ENCODE measurements at places on chromosomes 2 and 18.

GRCh38 chr2:164797627-164798026 lies 44.0 kb downstream of the COBLL1 start:
- DNase-seq = no peak

DNA sequence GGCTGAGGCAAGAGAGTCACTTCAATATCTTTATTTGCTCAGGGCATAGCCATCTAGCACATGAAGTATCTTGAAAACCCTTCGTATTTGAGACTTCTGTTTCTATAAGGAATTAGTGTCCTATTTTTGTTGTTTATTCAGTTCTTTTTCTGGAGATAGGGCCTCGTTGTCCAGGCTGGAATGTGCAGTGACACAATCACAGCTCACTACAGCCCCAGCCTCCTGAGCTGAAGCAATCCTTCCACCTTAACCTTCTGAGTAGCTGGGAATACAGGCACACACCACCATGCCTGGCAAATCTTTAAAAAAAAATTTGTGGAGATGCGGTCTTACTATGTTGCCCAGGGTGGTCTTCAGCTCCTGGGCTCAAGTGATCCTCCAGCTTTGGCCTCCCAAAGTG lies 50.6 kb downstream of the PSMD14 start:
- no peak for DNase-seq

GRCh38 chr2:70703900-70704549 lies 64.0 kb downstream of the ADD2 start:
- no peak for DNase-seq

DNA sequence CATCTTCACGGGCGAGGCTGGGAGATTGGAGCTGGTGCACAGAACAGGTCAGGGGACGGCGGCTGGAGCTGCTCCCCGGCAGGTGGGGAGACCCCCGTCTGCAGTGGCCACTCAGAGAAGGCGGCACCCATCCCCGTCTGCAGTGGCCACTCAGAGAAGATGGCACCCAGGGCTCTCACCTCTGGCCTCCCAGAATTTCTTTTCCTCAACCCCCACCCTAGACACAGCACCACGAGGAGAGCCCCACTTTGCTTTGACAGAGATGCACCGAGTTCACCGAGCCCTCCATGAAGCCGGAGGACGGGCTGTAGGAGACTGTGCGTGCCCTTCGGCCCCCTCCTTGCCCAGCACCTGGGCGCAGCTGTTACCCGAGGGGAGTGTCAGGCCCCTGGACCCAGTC lies 201.6 kb upstream of the SALL3 start:
- DNase-seq = no peak

GRCh38 chr2:154193246-154193645 lies 321.5 kb downstream of the GALNT13 start:
- no peak for DNase-seq

DNA sequence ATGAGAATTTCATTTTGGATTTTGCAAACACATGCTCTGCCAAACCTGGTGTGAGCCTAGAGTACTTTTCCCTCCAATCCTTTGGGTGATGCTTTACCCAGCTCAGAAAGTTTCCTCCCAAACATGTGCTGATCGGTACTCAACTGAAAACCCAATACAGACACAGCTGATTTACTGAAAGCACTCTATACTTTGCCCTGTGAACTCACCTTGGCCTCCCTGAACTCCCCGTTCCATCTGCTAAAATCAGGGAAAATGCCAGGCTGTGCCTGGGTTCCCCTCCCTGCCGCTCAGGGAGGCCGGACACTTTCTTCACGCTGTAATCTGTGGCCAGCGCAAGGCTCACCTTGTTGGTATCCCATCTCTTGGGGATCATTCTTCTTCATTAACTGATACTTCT lies 391.2 kb downstream of the CBLN2 start:
- DNase-seq = no peak

DNA sequence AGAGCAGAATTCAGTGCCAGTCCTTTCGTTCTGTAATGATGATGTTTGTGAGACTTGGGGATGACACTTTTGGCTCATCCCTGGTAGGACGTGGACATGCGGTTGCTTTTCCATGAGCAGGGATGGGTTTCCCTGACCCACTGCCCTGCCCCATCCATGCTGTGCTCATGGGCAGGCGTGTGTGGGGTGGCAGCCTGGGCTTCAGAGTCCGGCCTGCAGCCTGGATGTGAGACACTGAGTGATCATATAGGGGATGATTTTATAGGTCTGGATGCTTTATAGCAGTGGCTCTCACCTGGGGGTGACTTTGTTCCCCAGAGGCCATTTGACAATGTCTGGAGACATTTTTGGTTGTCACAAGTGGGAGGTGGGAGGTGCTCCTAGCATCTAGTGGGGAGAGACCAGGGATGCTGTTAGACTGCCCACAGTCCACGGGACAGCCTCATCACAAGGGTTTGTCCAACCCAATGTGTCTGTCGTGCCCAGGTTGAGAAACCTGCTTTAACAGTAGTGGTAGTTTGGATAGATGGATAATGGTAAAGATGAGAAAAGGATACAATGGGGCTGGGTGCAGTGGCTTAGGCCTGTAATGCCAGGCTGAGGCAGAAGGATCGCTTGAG lies 38.9 kb downstream of the LDLRAD4 start:
- DNase-seq = no peak

GRCh38 chr2:9799011-9799596 lies 44.2 kb upstream of the TAF1B start:
- peak; percentile 79 for DNase-seq

GRCh38 chr2:222054813-222055212 lies 244.0 kb downstream of the PAX3 start:
- DNase-seq = no peak

GRCh38 chr2:213015387-213016165 lies 135.8 kb downstream of the IKZF2 start:
- DNase-seq = no peak

GRCh38 chr2:218992196-218992595 lies 1.0 kb downstream of the CRYBA2 start:
- no peak for DNase-seq

DNA sequence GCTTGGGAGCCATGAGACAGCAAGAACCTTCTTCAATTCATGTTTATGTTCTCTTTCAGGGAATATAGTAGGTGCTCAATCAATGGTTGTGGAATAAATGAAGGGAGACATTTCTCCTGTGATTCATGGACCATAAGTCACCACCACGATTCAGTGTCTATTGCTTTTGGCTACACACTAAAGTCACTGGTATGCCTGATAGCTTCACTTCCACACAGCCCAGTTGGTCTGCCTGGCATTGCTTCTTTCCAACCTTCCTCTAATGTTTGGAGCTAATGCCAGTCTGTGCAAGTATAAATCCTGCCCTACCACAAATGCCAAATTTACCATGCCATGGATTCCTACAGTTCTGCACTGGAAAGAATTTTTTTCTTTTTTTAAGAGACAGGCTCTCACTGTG lies 1.3 kb upstream of the CXCR1 start:
- no peak for DNase-seq

DNA sequence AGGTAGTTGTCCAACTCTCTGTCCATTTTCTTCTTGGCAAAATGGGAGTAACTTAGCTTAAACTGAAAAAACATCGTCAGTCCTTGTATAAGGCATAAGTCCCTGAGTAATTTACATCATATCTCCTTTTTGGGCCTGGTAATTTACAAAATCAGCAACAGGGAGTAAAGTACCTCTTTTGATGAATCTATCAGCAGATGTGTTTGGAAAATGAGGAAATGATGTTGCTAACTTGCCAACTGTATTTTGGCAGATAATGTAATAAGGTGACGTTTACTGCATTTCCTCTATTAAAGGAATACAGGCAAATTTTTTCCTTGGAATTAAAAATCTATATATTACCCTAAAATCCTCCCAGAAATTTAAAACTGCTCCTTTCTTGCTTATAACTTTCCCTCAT lies 29.2 kb downstream of the ANKRD44 start:
- peak; percentile 74 for DNase-seq

GRCh38 chr18:12891561-12891960 lies 7.5 kb upstream of the PTPN2 start:
- DNase-seq = no peak

DNA sequence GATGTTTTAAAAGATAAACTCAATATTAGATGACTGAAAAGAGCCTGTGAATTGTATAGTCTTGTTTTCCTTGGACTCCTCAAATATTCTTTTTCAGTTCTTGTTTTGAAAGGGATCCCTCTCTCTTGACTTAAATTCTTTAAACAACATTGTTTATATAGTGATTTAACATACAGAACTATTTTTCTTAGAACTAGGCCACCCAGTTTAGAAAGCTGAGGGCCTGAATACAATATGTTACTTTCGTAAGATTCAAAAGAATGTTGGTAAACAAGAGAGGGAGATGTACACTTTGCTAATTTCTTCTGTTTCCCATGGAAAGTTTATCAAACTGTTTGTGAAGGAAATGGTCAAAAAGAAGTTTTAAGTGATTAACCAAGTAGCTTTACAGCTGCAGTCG lies 5.5 kb upstream of the TSPYL6 start:
- DNase-seq = no peak
